ENCODE measurements at places on chromosomes 1 and 21. TPM values are rescaled to one million over a fixed set of nuclear protein-coding genes. Genes with fewer than 3 reads are reported as not detected.

The PGD gene
- 74.0 TPM for total RNA-seq

The SPATA45 gene
- not detected for total RNA-seq

The BLACAT1 gene
- total RNA-seq: not detected

The CATSPERE gene
- total RNA-seq: 1.3 TPM

The S100A5 gene
- not detected for total RNA-seq

The RABIF gene
- total RNA-seq: 7.4 TPM

The AK4 gene
- total RNA-seq: 5.5 TPM

The SLC19A1 gene
- 7.8 TPM for total RNA-seq

The GPA33 gene
- total RNA-seq: not detected

The CAPN9 gene
- total RNA-seq: not detected

The UBASH3A gene
- total RNA-seq: not detected

All from bladder microvascular endothelial cell (primary cell).